ENCODE measurements at places on chromosomes 2 and 18.

DNA sequence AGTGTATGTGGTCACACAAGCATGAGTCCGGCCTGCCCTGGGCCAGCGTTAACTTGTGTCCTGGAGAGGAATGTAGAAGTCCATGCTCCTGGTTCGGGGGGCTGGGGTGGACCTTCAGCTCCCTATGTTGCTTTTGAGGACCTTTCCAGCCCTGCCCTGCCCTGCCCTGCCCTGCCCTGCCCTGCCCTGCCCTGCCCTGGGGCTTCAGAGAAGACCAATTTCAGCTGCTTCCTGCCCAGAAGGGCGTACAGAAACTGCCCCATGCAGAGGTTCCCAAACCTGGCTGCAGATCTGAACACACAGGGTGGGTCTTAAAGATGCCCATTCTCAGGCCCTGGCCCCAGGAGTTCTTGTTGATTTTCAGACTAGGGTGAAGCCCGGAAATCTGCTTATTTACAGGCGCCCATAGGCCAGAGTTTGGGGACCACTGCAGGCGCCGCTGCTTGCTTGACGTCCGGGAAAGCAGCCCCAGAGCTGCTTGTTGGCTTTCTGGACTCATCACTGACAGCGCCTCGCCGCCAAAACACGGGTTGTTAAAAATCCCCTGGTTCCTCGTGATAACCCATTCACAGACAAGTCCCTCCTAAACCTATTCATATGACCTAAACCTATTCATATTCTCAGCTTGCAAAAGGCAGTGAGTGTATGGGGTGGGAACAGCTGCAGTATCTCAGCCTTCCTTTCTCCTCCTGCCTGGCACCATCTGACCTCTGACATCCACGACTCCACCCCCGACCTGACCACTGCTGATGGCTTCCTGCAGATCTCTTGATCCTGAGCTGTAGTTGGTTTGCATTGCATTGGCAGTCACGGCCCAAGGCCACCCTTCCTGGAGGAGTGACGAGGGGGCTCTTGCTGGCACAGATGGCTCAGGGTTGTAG is 198.3 kb downstream of the GLI2 start:
- no peak for DNase-seq

GRCh38 chr2:223051693-223052289 is at the start of gene KCNE4:
TSS of gene KCNE4 (plus strand) at chr2:223052190. CDS start at chr2:223052831, 641 bp downstream.
- no peak for DNase-seq

DNA sequence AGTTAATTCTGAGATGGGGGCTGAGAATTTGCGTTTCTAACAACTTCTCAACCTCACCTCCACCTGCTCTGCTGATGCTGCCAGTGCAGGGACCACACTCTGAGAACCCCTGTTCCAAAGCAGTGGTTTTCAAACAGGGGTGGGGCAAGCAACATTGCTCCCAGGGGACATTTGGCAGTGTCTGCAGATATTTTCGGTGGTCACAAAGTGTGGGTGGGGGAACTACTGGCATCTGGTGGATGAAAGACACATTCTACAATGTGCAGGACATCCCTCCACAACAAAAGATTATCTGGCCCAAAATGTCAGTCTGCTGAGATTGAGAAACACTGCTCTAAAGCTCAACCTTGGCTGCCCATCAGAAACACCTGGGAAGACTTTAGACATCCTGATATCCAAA is 188.7 kb upstream of the SATB2 start:
- no peak for DNase-seq

DNA sequence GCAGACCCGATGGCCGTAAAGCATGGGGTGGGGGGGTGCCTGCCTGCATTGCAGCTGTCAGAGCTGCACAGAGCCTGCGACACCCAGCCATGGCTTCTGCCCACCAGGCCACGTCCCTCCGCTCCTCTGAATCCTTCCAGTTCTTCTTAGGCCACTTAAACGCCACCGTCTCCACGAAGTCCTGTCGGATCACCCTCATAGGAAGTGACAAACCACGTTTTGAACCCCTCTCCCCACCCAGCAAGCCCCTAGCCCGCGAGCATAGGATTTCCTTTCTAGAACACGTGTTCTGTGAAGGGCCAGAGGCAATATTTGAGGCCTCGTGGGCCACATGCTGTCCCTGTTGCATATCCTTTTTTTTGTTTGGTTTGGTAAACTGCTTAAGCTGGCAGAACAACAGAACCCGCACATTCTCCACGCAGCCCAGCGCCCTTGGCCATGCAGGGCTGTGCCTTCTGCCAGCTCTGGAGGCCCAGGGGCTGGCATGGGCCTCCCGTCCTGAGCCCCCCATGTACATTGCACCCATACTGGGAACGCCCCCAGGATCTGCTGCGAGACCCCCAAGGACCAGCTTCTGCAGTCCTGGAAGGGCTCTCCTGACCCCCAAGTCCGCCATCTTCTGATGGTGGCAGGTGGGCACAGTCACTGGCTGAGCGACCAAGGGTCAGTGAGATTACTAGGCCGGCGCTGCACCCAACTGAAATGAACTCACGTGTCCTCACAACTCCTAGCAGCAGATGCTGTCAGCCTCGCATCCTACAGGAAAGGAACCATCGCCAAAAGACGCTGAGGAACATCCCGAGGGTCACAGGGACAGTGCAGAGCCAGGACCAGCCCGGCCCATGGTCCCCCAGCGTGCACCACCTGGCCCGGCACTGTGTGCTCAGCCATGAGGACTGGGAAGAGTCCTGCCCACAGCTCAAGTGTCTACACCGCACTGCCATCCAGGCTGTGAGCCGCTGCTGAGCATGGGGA is 35.1 kb downstream of the ADI1 start:
- no peak for DNase-seq

GRCh38 chr2:28030600-28030999 is 140.1 kb downstream of the BABAM2 start:
- no peak for DNase-seq

DNA sequence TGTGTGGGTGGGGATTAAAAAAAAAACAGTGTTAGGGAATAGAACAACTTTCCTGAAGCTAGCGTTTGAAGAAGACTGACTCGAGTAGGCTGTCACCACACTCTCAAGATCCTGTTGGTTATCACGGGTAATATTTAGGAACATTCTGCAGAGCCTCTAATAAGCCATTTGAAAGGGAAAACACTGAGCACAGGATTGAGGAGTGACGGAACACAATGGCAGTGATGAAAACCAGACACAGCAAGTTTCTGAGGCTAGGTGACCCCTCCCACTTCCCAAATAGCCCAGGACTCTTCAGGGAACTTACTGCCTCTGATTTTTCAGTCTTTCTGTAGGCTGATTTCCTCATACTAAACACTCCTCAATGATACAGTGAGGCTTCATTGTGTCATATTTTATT is 88.2 kb upstream of the TMEM200C start:
- no peak for DNase-seq

DNA sequence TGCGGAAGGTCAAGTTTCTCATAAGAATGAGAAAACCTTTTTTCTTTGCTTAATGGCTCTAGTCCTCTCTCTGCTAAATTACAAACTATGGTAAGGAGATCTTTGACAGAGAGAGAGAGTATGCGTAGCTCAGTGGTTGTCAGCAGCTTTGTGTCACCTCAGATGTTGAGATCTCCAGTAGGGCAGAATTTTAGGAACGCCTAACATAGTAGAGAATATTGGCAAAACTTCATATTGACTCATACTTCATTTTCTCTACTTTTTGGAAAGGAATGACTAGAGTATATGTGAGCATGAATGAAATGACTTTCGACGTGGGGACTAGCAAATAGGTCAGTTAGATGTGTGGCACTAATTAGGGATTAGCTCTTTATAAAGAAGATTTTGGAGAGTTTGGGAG is 64.0 kb downstream of the WDR7 start:
- DNase-seq = no peak

DNA sequence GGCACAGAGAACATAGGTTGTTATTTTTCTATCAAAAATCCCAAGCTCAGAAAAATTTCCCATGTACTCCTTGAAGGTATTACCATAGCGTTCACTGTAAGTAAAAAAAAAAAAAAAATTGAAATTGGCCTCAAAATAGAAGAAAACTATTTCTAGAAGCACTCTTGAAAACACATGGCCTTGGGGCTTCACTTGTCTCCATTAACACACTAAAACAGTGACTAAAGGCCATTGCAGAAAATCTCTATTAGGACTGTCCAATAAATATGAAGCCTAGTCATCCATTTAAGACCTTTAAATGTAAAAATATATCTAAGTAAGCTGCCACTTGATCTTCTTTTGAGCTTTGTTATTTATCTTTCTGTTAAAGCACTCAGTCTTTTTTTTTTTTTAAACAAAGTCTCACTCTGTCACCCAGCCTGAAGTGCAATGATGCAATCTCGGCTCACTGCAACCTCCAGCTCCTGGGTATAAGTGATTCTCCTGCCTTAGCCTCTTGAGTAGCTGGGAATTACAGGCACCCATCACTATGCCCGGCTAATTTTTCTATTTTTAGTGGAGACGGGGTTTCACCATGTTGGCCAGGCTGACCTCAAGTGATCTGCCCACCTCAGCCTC is 35.8 kb downstream of the CCDC68 start:
- DNase-seq = no peak

GRCh38 chr2:66840321-66841002 is 405.5 kb downstream of the MEIS1 start:
- no peak for DNase-seq

Data from NCI-H2171 treated with DMSO at 0.1 percent for 48 hours (cell line).